ENCODE measurements at places on chromosomes 4 and X. TPM values are rescaled to one million over a fixed set of nuclear protein-coding genes. Genes with fewer than 3 reads are reported as not detected.

The FRG2 gene
- not detected for total RNA-seq

The RPA4 gene
- not detected for total RNA-seq

DNA sequence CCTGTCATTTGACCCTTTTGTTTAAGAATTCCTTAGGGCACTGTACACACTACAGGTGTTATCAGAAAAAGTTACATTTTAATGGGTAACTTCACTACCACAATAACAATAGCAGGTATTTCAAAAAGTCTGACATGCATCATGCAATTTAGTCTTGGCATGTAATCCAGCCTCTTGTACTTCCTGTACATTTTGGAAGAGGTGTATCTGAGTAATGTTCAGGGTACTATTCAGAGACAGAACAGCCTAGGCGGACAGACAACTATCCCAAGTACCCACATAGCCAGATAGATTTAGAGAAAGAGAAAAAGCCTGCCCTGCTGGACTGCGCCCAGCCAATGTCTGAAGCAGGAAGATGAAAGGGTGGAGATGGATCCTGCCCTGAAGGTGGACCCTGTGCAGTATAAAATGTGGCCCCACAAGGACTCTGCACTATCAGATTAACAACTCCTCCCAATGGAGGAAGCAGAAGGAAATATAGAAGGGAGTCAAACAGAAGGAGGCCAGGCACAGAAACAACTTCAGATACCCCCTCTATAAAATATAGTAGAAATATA lies 8.5 kb downstream of the UGT2B7 start:
- no peaks in the 10 kb centered on the region for H3K36me3 ChIP-seq
- H3K27ac ChIP-seq = no peak overlapping the region
- H3K27me3 ChIP-seq = no peaks in the 10 kb centered on the region
- no peak overlapping the region for H3K4me3 ChIP-seq

DNA sequence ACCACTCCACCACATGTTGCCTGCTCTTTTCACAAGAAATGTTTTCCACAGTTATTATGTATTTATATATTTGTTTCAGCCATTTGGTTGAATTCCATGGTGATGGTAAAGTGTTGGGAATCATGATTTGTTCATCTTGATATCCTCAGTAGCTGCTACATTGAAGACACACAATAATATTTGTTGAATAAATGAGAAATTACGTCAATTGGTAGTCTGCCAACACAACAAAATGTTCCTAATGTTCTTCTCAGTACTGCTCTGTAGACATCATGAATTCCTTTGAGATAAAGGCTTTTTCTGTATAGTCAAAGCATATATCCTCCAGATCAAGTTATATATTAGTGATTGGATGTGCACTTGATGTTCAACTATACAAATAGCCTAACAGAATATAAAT lies 29.5 kb downstream of the CXXC4 start:
- DNase-seq = no peak
- no peak overlapping the region for H3K27ac ChIP-seq
- H3K27me3 ChIP-seq = no peaks in the 10 kb centered on the region
- no peak overlapping the region for H3K4me3 ChIP-seq

DNA sequence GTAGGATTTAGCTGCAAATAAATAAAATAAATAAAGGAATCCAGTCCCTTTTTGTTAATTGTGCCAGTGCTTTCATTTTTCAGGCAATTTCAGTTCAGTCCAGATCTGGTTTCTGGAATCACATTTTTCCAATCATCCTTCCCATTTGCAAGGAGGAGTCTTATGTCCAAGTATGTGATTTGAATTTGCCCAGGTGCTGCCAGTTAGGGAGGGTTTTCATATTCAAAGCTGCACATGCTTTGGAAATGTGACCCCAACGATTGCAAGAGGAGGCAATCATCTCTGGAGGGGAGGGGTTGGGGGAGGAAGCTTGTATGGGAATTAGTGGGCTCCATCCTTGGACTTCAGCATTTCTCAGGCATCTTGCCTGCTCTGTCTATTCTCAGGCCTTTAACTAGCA lies 4.4 kb downstream of the PLAC1 start:
- no peak for DNase-seq
- no peaks in the 10 kb centered on the region for H3K36me3 ChIP-seq
- H3K27ac ChIP-seq = no peak overlapping the region
- no peaks in the 10 kb centered on the region for H3K4me1 ChIP-seq
- peaks cover 3% of the 10 kb centered on the region for H3K27me3 ChIP-seq
- no peak overlapping the region for H3K4me3 ChIP-seq

The PPEF2 gene
- total RNA-seq = 0.49 TPM

The BEX5 gene
- total RNA-seq = 12.4 TPM

DNA sequence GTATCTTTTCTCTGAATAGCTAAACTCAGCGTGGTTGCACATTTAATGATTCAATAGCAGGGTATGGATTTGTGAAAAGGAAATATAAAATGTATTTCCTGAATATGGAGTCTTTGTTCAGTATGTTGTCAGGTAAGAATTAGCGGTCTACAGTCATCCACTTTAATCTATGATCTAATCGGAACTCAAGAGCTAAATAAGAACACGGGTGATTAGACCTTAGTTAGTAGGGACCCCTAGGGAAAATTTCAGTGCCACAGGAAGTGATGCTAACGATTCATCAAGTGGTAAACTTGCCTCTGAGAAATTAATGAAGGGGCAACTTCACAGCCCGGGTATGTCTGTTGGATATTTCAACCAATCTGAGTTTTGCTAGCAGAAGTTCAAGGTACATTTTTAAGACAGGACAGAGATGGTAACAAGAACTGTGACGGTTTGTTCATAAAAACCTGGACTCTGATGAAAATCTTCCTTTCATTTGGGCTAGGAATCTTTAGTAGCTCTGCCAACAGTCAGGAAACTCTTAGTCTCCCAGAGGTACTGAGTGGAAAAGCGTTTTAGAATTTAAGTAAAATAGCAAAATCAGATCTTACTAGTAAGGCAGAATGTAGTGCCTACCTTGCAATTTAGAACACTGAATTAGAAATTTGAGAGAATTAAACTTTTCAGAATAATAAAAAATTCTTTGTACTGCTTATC lies 47.1 kb downstream of the PCDH7 start:
- no peaks in the 10 kb centered on the region for H3K27me3 ChIP-seq
- no peak for DNase-seq
- no peak overlapping the region for H3K4me3 ChIP-seq

- peak overlapping the region; percentile 68 for H3K4me3 ChIP-seq
- H3K4me1 ChIP-seq = peaks cover 67% of the 10 kb centered on the region
- no peaks in the 10 kb centered on the region for H3K27me3 ChIP-seq
- DNase-seq = peak; percentile 44
- H3K36me3 ChIP-seq = peaks cover 44% of the 10 kb centered on the region
Observed at GRCh38 chr4:2934077-2934812, 29.0 kb downstream of the NOP14 start.

The SEC24B gene
- total RNA-seq = 41.5 TPM

- no peak for DNase-seq
- no peaks in the 10 kb centered on the region for H3K27me3 ChIP-seq
- H3K4me3 ChIP-seq = no peak overlapping the region
- H3K4me1 ChIP-seq = no peaks in the 10 kb centered on the region
Observed at GRCh38 chr4:185358514-185358913, 37.2 kb downstream of the LRP2BP start.

GRCh38 chr4:94941706-94942105 lies 184.0 kb downstream of the BMPR1B start:
- no peaks in the 10 kb centered on the region for H3K36me3 ChIP-seq
- DNase-seq = no peak
- no peaks in the 10 kb centered on the region for H3K27me3 ChIP-seq
- no peaks in the 10 kb centered on the region for H3K4me1 ChIP-seq

DNA sequence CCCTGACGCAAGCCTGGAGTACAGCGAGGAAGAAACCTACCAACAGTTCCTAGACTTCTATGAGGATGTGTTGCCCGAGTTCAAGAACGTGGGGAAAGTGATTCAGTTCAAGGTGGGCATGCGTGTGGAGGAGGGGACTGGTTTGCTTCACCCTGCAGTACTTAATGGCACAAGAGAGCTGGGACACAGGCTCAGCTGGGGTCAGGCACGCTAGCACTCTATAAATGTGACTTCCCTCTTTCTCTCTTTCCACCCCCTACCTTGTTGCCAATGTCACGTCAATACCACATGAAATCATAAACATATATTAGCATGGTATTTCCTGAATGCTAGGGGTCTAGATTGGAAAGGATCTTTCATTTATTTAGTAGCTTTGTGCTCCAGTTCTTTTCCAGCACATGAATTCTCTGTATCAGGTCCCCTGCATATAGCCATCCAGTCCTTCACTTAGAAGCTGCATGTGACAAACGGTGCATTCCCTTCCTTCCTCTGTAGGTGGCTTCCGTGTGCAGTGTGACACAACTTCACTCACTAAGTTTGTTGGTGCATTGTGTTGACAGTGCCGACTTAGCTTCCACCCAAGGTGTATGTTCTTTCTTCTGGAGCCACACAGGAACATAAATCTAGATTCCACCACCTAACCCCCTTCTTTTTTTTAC lies 25.6 kb downstream of the ZRSR2 start:
- H3K27ac ChIP-seq = no peak overlapping the region
- peaks cover 16% of the 10 kb centered on the region for H3K4me1 ChIP-seq
- H3K36me3 ChIP-seq = peaks cover 46% of the 10 kb centered on the region
- no peak for DNase-seq

GRCh38 chrX:11789809-11790208 lies 31.8 kb downstream of the MSL3 start:
- DNase-seq = no peak
- H3K4me1 ChIP-seq = peaks cover 17% of the 10 kb centered on the region
- no peaks in the 10 kb centered on the region for H3K36me3 ChIP-seq
- no peaks in the 10 kb centered on the region for H3K27me3 ChIP-seq
- no peak overlapping the region for H3K4me3 ChIP-seq

The NWD2 gene
- total RNA-seq = not detected

DNA sequence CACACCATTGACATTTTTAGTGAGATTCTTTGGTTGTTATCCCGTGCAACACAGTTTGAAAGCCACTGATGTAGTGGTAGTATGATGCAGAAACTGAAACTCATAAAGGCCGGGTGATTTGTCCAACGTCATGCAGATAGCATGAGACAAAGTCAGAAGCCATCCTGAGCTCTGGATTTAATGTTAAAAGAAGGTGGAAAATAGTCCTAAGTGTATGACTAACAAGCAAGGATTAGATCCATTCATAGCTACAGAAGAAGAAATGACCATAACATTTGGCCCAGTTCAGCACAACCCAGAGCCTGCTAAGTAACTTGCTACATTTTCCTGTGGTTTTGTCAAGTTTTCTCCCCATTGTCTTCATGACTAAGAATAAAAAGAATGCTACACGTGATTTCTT lies 142.4 kb downstream of the AMELX start:
- no peaks in the 10 kb centered on the region for H3K36me3 ChIP-seq
- H3K4me3 ChIP-seq = no peak overlapping the region
- no peaks in the 10 kb centered on the region for H3K4me1 ChIP-seq
- no peak overlapping the region for H3K27ac ChIP-seq
- H3K27me3 ChIP-seq = no peaks in the 10 kb centered on the region

The FGF5 gene
- 0.05 TPM for total RNA-seq

- no peak overlapping the region for H3K27ac ChIP-seq
- H3K4me1 ChIP-seq = no peaks in the 10 kb centered on the region
- DNase-seq = no peak
Observed at GRCh38 chrX:143664302-143664701, 28.4 kb upstream of the SLITRK4 start.

The CITED1 gene
- total RNA-seq = 0.52 TPM

The TLR1 gene
- total RNA-seq = 16.2 TPM

DNA sequence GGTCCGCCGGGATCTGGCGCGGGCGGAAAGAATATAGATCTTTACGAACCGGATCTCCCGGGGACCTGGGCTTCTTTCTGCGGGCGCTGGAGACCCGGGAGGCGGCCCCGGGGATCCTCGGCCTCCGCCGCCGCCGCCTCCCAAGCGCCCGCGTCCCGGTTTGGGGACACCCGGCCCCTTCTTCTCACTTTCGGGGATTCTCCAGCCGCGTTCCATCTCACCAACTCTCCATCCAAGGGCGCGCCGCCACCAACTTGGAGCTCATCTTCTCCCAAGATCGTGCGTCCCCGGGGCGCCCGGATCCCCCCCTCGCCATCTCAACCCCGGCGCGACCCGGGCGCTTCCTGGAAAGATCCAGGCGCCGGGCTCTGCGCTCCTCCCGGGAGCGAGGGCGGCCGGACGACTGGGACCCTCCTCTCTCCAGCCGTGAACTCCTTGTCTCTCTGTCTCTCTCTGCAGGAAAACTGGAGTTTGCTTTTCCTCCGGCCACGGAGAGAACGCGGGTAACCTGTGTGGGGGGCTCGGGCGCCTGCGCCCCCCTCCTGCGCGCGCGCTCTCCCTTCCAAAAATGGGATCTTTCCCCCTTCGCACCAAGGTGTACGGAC lies 482 bp upstream of the SHOX start:
- H3K27me3 ChIP-seq = peaks cover 53% of the 10 kb centered on the region
- no peaks in the 10 kb centered on the region for H3K4me1 ChIP-seq
- DNase-seq = no peak
- no peaks in the 10 kb centered on the region for H3K36me3 ChIP-seq
- H3K4me3 ChIP-seq = no peak overlapping the region

- no peak overlapping the region for H3K4me3 ChIP-seq
- H3K27ac ChIP-seq = no peak overlapping the region
- peaks cover 7% of the 10 kb centered on the region for H3K27me3 ChIP-seq
- H3K4me1 ChIP-seq = no peaks in the 10 kb centered on the region
Observed at GRCh38 chr4:8882239-8882638, 10.6 kb upstream of the HMX1 start.

The MEPE gene
- not detected for total RNA-seq

- no peak for DNase-seq
- H3K36me3 ChIP-seq = no peaks in the 10 kb centered on the region
- no peak overlapping the region for H3K27ac ChIP-seq
- no peaks in the 10 kb centered on the region for H3K4me1 ChIP-seq
Observed at GRCh38 chr4:138938366-138938690, 77.3 kb upstream of the NOCT start.

The GPRIN3 gene
- 46.4 TPM for total RNA-seq

DNA sequence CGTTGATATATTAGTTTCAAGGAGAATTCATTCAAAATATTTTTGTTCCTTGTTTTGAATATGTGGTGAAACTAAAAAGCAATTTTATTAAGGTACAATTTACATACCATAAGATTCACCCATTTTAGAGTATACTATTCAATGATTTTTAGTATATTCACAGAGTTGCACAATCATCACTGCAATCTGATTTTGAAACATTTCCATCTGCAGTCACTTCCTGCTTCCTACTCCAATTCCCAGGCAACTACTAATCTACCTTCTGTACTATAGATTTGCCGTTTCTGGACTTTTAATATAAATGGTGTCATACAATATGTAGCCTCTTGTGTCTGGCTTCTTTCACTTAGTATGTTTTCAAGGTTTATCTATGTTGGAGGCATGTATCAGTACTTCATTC lies 71.3 kb downstream of the SLC9A7 start:
- H3K4me1 ChIP-seq = no peaks in the 10 kb centered on the region
- DNase-seq = no peak
- H3K27me3 ChIP-seq = no peaks in the 10 kb centered on the region
- H3K27ac ChIP-seq = no peak overlapping the region

GRCh38 chrX:46967547-46967946 lies 55.3 kb downstream of the JADE3 start:
- no peaks in the 10 kb centered on the region for H3K4me1 ChIP-seq
- H3K27me3 ChIP-seq = no peaks in the 10 kb centered on the region
- H3K36me3 ChIP-seq = no peaks in the 10 kb centered on the region
- no peak overlapping the region for H3K27ac ChIP-seq
- DNase-seq = no peak

GRCh38 chr4:73258436-73258685 lies 237 bp downstream of the ANKRD17 start:
- peak overlapping the region; percentile 96 for H3K27ac ChIP-seq
- DNase-seq = no peak
- H3K4me3 ChIP-seq = peak overlapping the region; percentile 74
- no peaks in the 10 kb centered on the region for H3K36me3 ChIP-seq
- H3K27me3 ChIP-seq = no peaks in the 10 kb centered on the region
- peaks cover 24% of the 10 kb centered on the region for H3K4me1 ChIP-seq

The STK32B gene
- not detected for total RNA-seq

The MAGEA10 gene
- not detected for total RNA-seq

Measured in CD4-positive, alpha-beta T cell (primary cell).